Large intestine (tissue), 12 donors: ENCODE measurements at places on chromosomes 7 and 10.

GRCh38 chr7:93923296-93923695, 1.8 kb downstream of the GNG11 start:
- no peak for DNase-seq

- DNase-seq: no peak
Observed at GRCh38 chr10:57288754-57289153, 927.7 kb upstream of the ZWINT start.

- DNase-seq: no peak
Observed at GRCh38 chr7:34900891-34901513, 136.3 kb downstream of the DPY19L1 start.

- no peak for DNase-seq
Observed at GRCh38 chr7:74372511-74373111, 81.1 kb upstream of the GTF2IRD1 start.

DNA sequence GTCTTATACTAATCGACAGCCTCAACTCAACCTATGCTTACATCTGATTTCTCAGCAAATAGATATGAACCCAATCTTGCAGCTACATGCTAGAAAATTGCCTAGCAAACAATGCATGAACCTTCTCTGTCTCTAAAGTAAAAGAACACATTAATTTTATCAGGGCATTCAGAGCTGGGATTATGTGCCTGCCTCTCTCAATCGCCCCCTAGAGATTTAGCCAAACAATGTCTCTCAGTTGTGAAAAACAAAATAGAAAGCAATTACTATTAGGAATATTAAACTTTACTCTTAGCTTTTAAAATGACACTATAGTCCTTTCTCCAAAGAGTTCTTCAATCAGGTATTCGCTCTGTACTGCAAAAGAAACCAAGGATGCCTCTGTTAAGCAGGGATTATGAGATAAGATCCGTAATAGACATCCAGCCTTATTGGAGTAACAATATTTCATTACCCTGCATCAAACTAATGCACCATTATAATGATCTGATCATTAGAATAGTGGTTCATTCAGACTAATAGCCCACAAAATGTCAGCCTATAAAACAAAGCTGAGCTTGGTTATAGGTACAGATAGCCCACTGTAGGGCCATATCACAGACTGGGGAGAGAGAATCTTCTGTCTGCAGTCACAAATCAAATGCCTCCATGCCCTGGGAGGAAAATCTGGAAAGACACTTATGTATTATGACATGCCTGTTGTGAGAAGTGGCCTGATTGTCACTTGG, 736.9 kb downstream of the PARD3 start:
- no peak for DNase-seq

- no peak for DNase-seq
Observed at GRCh38 chr7:83053965-83054364, 108.7 kb downstream of the PCLO start.

DNA sequence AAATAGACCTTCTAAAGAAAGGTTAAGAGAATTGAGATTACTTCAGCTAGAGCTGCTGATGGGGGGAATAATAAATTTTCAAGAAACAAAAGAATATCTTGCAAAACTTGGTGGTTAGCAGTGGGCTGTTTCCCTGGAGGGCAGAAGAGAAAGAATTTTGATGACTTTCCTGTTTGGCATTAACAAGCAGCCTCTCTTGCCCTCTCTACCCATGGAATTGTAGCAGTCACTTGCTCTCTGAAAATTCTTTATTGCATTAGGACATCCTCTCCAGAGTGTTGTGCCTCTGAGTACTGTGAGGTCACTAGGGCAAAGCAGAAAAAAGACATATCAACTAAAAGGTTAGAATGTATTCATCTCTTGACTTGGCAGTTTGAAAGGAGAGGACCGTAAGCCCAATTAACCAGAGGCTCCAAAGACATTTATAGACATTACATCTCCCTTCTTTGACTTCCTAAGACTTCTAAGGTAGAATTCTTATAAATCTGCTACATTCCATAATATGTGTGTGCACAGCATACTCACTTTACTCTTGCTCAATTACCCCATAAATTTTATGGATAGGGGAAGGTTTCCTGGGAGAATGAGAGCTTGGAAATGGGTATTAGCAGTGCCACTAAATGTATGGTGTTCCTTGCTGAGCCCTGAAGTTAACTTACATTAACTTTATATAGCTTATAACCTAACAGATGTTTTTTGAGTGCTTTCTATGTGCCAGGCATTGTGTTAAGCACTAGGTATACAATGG, 215.3 kb downstream of the KIF20B start:
- DNase-seq: no peak

- no peak for DNase-seq
Observed at GRCh38 chr10:122029499-122030199, 40.7 kb downstream of the TACC2 start.

- DNase-seq: no peak
Observed at GRCh38 chr10:6729071-6729774, 149.1 kb upstream of the PRKCQ start.

DNA sequence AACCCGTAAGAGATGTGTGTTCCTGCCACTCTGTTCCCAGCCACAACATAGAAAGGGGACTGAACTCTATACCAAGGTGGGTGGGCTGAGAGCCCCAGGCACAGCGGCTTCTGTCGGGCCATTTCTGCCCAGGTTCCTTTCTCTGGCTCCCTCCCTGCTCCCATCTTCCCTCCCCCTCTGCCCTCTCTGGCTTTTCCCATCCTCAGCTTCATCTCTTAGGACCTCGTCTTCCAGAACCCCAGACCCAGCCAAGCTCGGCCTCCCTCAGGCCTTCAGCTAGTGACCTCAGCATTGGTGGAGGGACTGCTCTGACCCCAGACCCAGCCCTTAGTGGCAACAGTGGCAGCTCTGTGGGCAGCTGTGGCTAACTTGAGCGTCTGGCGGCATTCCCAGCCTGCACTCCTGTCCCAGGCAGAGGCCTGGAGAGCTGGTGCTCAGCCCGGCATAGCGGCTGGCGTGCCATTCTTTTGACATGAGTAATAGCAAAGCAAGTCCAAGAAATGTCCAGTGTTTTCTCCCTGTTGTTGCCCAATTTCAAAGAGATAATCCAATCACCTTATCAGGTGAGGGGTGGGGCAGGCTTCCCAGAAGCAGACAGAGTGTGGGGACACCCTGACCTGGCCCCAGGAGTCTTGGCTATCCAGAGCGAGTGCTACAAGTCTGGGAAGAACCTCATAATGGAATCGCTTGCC, 15.9 kb downstream of the PTPRE start:
- DNase-seq: peak; percentile 82

DNA sequence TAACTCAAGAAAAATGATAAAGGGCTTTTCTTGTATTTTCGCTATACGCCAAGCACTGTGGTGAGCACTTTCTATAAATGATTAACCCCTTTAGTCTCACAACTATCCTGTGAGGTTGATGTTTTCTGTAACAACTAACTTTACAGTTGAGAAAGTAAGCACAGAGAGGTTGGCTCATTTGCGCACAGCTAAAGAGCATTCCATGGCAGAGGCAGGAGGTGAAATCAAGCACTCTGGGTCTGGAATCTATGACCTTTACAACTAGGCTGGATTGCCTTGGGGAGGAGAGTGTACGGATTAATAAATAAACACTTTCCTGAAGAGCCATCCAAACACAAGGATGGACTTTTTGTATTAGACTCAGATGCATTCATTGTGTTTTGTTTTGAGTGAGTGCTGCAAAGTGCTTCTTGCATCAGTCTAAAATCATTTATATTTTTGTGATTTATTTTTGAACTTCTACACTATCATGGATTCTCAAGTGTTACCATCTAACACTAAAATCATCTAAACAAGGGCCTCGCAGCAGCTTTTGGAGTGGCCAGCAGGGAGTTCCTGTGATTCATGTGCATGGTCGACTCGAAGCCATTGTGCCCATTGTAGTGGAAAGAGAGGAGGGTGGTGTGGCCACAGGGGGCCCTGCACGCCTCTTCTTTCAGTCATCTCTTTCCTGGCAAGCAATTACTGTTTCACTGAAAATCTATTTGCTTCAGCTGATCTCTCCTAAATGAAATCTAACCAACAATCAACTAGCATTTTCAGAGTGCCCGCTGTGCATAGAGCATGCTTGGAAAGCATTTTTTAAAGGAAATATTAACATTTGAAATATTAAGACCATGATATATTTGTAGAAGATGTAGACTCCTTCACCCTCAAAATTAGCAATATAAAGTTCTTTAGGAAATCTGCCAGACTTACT, 633.4 kb upstream of the COBL start:
- no peak for DNase-seq

GRCh38 chr7:380139-380485, 90.1 kb downstream of the FOXL3 start:
- peak; percentile 37 for DNase-seq

GRCh38 chr10:70655316-70655715, 17.0 kb upstream of the ADAMTS14 start:
- DNase-seq: no peak

DNA sequence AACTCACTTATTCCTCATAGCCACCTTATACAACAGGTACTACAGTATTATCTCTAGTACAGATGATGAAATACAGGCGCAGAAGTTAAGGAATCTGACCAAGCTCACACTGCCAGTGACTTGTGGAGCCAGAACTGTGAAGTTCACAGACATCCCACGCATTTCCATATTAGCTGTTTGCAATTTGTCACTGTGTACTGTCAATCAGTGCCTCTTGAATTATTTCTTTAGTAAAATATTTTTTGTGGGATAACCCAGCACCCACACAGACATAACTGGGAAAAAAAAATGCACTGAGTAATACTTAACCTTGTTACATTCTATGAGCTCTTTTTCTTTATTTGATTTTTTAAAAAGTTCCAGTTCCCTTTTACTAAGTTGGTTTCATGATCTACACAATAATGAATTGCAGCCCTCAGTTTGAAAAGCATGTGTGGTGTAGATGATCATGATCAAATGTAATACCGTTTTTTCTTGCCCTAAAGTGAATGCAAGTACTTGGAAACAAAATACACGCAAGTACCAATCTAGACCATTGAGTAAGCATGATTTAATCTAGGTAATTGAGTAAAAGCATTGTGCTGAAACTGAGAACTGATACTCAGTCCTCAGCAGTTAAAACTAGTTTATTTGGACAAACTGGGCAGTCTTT, 14.1 kb downstream of the CUL1 start:
- no peak for DNase-seq

GRCh38 chr10:1127629-1128028, 71.4 kb downstream of the WDR37 start:
- no peak for DNase-seq

- DNase-seq: no peak
Observed at GRCh38 chr10:11326913-11327616, 284.4 kb downstream of the USP6NL start.

DNA sequence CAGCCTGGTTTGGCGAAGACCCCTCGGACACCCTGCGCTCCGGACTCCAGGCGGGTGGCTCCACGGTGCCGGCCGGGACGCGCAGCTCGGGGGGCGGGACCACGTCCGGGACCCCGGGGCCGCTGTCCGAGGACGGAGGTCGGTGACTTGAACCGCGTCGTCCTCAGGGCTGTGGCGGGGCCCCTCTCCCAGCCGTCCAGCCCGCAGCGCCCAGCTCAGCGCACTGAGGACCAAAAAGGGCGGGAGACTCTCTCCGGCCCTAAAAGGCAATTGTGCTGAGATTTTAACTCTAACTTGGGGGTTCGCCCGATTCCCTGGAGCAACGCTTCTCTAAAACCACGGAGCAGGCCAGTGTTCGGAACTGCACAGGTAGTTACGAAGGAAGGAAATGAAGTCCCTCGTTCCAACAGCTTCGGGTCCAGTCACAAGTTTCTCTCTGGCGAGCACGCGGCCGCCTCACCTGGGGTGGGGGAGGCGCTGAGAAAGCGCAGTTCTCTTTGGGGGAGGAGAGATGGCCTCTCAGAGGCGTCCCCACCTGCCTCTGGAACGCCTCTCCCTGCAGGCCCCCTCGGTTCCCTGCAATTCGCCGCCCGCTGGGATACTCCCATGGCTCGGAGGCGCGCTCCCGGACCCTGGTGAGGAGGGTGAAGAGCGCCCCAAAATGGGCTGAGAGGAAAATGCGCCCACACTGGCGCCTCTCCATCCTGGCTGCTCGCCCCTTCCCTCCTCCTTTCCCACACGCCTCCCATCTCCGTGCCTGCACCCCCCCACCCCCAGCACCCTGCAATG, 352.7 kb downstream of the DNAJB6 start:
- no peak for DNase-seq

- DNase-seq: no peak
Observed at GRCh38 chr7:30757342-30757692, 5.4 kb downstream of the INMT start.

GRCh38 chr10:124990671-124991625, 49.0 kb downstream of the ZRANB1 start:
- DNase-seq: no peak

- DNase-seq: no peak
Observed at GRCh38 chr10:66176772-66177171, 749.1 kb upstream of the LRRTM3 start.

- no peak for DNase-seq
Observed at GRCh38 chr10:120172356-120172755, 279.8 kb downstream of the SEC23IP start.

GRCh38 chr10:60629332-60629731, 148.9 kb upstream of the CDK1 start:
- DNase-seq: no peak

DNA sequence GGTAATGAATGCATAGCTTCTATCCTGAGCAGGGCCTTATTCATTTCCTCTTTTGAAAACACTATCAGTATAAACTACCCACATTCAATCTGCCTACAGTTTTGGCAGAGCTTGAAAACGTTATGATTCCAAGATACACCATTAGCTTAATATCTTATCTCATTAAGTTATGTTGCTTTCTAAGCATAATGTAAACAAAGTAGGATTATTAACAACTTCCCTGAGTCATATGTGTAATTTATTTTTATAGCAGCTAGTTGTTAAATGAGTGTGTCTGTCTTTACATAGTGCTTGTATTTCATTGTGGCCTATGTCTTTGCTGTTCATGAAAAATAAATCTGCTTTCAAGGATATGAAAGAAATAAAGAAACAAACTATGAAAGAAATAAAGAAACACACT, 106.2 kb upstream of the DLX6 start:
- DNase-seq: no peak

DNA sequence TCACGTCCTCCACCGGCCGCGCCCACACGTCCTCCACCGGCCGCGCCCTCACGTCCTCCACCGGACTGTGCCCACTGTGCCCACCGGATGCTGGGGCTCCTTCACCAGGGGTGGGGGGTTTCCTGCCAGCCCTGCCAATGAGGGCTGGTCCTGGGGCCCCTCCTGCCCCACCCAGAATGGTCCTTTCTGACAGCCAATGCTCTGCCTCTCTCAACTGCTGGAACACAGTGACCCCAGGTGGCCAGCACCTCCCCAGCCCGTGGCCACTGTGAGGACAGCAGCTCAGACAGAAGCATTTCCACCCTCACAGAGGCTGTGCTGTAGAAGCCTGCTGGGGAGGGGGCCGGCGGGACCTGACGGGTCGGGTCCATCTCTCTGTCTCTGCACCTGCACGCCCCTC, 90.1 kb upstream of the DNAAF5 start:
- DNase-seq: no peak

GRCh38 chr7:47179812-47180515, 401.9 kb downstream of the TNS3 start:
- peak; percentile 51 for DNase-seq
